ENCODE measurements at places on chromosomes 6 and 20.

DNA sequence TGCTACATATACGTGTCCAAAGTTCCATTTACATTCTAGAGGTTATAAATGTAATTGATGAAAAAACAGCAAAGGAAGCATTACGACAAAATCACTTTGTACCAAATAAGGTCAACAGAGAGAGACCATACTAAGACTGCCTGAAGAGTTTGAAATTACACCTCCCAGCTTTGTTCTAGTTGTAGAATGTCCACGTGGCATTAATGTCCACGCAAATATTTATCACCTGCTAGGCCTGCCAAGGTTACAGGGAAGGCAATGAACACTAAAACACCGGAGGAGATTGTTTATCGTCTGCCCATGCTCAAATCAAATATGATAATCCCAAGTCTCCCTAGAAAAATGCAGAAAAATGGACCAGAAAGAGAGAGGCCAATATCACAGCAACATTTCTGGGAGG lies 6.2 kb downstream of the RALGAPA2 start:
- no peak for DNase-seq

DNA sequence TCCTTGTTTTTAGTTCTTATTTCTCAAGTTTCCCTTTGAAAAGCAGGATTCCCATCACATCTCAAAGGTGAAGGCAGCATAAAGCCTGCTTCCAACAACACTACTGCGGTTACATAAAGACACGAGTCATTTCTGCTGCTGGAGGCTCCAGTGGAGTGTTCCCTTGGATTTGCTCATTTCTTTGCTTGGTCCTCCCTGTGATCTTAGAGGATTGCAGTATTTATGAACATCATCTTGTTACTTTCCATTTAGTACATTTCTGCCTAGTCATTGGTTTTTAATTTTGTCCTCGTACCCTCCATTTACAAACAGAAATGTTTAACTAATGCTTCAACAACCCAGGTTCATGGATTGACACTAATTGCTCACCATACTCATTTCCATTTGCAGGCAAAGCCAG lies 298.8 kb downstream of the ZNF217 start:
- DNase-seq: no peak

DNA sequence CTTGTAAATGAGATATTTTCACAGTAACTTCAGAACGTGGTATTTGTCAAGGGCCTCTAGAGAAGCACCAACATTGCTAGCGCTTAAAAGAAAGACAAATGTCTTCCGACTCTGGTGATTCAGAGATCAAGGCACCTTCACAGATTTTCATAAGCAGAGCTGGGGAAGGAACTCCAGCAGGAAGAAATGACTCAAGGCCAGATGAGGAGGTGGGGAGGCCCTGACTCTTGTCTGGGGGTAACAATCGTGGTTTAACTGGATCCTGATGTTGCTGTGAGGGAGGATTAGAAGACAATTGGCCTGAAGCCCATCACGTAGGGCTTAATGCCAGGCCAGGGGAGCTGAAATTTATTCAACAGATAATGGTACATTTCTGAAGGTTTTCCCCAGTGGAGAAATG lies 122.9 kb upstream of the QKI start:
- no peak for DNase-seq

DNA sequence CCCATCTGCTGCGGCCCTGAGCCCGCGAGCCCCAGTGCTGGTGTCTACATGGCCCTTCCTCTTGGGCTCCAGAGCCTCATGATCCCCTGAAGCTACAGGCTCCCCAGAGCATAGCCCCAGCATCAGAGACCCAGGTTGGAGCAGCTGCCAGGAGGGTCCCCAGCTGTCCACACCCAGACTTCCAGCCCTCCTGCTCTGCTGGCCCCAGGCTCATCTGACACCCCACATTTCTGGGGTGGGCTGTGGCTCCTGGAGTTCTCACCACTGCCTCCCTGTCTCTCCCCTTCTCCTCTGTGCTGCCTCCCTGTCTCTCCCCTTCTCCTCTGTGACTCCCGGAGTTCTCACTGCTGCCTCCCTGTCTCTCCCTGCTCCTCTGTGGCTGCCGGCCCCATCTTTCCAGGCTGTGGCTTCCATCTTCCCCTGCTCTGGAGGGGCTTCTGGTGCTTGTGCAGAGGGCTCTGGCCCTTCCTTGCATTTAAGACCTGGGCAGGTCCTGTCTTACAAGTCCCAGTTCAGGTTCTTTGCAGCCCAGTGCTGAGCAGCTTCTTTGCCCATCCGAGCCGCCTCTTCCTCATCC lies 108.1 kb downstream of the ERMARD start:
- no peak for DNase-seq

All from activated CD4-positive, CD25-positive, alpha-beta regulatory T cell (primary cell).